ENCODE measurements at places on chromosomes 5 and 9.

- no peak for DNase-seq
Observed at GRCh38 chr5:56818450-56819037, 3.2 kb downstream of the MAP3K1 start.

- no peak for DNase-seq
Observed at GRCh38 chr9:107907715-107908114, 418.1 kb upstream of the KLF4 start.

- no peak for DNase-seq
Observed at GRCh38 chr5:72433522-72433921, 73.7 kb downstream of the ZNF366 start.

DNA sequence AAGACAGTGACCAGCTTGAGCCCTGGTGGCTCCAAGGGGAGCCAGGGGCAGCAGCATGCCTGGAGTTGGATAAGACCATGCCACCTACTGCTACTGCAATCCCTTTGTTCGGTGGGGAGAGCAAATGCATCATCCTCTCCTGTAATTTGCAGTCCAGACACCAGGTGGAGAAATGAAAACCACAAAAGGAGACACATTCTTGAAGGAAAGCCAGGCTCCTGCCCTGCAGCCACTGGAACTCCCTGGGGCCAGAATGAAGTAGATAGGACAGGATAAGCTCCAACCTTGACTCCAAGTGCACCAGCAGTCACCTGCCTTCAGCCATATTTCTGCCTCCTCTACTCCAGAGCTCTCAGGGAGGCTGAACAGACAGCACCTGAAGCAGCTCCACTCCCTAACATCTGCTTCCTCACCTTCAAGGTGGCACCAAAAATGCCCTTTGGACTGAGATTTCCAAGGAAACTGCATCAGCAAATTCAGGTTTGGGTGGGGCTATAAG, 65.1 kb upstream of the IQGAP2 start:
- DNase-seq, result peak; percentile 55

- no peak for DNase-seq
Observed at GRCh38 chr5:143843461-143843860, 31.5 kb downstream of the HMHB1 start.

DNA sequence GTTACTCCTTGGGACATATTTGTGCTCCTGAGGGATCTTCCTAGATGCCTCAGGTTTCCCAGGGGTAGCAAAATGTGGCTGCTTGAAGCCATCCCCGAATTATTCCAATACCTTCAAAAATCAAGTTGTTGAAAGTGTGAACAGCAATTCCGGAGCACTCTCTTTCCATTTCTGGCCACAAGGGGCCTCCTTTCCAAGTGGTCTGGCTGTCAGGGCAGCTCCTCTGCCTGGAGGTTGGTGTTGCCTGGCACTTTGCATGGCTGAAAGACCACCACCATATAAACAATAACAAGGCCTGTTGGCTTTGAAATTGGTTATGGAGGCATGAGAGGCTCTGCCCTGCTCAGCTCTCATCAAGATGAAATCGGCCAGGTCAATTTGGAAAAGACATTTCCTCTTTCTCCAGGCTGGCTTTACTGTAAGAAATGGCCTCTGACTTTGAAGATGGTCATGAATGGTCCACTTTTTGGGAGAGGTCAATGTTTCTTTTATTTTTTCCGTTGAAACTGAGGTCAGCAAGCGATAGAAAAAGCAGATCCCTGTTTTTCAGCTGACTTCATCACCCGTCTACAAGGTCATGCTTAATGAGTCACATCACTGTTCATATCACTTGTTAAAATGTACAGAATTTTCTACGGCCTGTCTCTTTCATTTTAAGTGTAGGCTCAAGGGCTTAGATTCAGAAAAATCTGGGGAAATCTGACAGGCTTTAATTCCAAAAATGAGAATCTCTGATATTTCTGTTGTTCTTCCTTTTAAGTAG, 481.1 kb upstream of the ZNF608 start:
- no peak for DNase-seq

GRCh38 chr5:156850206-156850751, at the start of gene PPP1R2B:
Gene PPP1R2B, plus strand, starts transcription at chr5:156850295. Its CDS starts 268 bp downstream, at chr5:156850563.
- DNase-seq, result no peak

DNA sequence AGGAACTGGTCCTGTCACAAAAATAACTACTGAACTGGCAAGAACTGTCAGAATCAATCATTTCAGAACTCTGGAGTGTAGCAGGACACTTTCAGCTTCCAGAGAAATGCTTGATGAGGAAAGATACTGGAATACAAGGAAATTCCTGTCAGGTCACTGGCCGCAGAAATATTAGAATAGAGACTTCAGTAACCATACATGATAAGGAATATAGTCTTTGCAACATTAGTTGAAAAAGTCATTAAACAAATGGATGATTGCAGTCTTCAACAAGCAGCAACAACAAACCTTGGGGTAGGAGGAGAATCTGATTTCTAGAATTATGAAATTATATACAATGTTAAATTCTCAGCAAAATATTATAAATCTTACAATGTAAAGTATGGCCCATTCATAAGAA, 88.2 kb downstream of the CCDC192 start:
- no peak for DNase-seq

- DNase-seq, result no peak
Observed at GRCh38 chr5:13987843-13988464, 43.5 kb upstream of the DNAH5 start.

DNA sequence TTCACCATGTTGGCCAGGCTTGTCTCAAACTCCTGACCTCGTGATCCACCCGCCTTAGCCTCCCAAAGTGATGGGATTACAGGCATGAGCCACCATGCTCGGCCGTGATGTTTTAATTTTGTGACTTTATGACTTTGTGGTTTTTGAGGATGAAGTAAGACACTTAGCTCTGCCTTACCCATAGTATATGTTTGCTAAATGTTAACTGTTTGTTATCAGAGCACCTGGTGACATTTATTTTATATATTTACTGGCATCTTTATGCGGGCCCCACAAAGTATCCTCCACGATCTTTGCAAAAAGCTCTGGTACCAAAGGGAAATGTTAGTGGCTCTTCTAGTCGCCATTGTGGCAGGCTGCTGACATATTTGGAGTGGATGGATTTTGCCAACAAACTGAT, 6.7 kb downstream of the SLC23A1 start:
- no peak for DNase-seq

- DNase-seq, result no peak
Observed at GRCh38 chr9:121207371-121207940, 5.8 kb upstream of the RAB14 start.

DNA sequence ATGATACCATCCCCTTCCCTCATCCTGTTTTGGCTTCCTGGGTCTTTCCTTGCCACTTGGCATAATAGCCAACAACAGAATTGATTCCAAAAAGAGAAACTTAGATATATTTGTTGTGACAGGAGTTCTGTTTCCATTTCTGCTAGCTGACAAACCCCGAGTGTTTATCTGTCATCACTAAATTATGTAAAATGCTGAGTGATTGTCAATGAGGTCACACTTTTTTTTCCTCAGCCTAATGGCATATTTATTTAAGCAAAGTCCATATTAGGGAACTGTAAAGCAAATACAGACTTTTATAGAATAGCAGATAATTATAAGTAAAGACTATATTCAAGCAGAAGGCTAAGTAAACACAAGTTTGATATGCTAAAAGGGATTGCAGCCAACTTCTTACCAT, 64.0 kb downstream of the RGS7BP start:
- no peak for DNase-seq

GRCh38 chr5:78433972-78434371, 73.6 kb downstream of the SCAMP1 start:
- no peak for DNase-seq

- DNase-seq, result no peak
Observed at GRCh38 chr5:22621084-22621483, 232.1 kb downstream of the CDH12 start.

DNA sequence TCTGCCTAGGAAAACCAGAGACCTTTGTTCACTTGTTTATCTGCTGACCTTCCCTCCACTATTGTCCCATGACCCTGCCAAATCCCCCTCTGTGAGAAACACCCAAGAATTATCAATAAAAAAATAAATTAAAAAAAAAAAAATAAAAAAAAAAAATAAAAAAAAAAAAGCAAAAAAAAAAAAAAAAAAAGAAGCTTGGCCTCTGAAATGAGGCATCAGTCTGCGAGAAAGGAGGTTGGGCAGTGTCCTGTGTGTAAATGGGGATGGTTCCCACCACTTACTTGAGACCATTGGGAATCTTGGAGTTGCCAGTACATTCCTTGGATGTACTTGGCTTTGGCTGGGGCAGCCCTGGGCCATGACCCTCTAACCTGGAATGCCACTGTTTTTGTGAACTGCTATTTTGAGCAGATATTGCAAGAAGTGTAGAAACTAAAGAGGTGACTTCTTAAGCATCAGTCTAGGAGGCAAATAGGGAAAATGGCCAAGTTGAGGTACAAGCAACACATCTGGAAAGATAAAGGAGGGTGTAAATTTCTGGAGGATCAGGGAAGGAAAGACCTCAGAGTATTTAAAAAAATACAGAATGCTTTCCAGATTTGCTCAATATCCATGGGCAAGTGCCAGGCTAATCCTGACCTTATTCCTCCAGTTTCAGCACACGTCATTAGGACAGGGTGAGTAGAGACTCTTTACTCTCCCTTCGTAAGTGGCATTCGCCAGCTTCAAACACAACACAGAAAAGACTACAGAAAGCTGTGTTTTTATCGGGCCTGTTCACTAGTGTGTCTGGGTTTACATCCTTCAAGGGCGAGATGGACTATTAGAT, 58.1 kb downstream of the HSPA4 start:
- no peak for DNase-seq

- no peak for DNase-seq
Observed at GRCh38 chr9:123660691-123661466, 269.0 kb downstream of the DENND1A start.

DNA sequence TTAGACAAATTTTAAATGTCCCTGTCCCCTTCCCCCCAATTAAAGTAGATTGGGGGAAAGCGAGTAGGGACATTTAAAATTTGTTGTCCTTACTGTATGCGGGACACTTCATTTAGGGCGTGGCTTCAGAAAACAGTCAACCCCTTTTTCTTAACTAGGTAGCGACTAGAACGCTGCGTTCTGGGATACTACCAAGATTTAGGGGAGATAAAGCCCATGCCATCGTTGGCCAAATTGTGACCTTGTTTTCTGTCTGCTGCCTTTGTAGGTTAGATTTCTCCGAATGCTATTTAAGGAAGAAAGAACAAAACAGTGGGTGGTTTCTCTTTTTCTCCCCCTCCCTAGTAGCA, 1.2 kb downstream of the CKS2 start:
- no peak for DNase-seq

- DNase-seq, result no peak
Observed at GRCh38 chr5:53927668-53928247, 367.3 kb downstream of the NDUFS4 start.

- no peak for DNase-seq
Observed at GRCh38 chr9:82410306-82410705, 421.7 kb downstream of the SPATA31D1 start.

DNA sequence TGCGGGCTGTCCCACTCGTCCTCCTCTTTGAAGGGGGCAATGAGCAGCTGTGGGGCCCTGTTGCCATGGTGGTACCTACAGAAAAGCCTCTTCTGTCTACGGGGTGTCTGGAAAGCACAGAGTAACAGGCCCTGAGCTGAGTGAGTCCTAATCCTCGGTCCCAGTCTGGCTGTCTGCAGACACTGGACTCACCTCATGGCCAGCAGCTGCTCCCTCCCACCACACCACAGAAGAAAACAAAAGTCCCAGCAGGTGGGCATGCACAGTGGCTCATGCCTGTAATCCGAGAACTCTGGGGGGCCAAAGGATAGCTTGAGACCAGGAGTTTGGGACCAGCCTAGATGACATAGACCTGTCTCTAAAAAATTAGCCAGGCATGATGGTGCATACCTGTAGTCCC, 19.9 kb downstream of the P4HA2 start:
- no peak for DNase-seq

DNA sequence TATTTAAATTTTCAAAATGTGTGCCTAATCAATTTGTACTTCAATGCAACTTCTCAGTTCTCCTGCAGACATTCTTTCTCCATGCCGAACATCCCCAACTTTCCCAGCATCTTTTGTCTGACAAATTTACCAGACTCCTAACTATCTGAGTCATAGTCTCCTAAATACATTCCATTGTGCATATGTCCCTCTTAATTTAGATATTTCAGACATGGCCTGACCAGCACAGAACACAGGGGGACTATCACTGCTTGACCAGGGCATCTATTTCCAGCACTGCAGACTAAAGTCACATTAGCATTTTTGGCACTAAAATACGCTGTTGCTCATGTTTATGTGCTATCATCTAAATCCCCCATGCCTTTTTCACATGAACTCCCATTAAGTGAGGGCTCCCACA, 71.9 kb downstream of the ITGA1 start:
- no peak for DNase-seq

GRCh38 chr5:32261198-32261597, 51.5 kb downstream of the MTMR12 start:
- no peak for DNase-seq

DNA sequence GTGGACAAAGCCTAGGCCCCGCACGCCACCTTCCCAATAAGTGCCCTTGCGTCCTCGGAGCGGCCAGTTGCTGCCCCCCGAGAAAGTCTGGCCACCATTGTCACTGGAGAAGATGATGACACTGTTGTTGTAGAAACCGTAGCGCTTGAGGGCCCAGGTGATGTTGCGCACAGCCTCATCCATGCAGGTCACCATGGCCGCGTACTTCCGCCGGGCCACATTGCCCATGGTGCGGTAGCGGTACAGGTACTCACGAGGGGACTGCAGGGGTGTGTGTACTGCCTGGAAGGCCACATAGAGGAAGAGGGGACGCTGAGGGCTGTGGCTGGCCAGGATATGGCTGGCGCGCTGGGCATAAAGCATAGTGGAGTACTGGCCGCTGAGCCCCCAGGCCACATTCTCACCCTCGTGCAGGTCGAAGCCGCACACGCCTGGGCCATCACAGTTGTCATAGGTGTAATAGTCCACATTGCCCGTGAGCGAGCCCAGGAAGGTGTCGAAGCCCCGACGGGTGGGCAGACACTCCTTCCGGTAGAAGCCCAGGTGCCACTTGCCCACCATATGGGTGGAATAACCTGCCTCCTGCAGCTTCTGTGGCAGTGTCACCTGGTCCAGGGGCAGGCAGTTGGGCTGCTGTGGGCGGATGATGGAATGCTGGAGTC, 4.6 kb downstream of the ARSI start:
- no peak for DNase-seq

DNA sequence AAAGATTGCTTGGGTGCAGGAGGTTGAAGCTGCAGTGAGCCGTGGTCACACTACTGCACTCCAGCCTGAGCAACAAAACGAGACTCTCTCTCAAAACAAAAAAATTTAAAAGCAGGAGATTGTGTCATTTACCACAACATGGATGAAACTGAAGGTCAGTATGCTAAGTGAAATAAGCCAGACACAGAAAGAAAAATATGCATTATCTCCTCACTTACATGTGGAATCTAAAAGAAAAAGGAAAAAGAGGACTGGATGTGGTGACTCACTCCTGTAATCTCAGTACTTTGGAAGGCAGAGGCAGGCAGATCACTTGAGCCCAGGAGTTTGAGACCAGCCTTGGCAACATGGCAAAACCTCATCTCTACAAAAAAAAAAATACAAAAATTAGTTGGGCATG, 146.8 kb upstream of the DAPK1 start:
- DNase-seq, result no peak

DNA sequence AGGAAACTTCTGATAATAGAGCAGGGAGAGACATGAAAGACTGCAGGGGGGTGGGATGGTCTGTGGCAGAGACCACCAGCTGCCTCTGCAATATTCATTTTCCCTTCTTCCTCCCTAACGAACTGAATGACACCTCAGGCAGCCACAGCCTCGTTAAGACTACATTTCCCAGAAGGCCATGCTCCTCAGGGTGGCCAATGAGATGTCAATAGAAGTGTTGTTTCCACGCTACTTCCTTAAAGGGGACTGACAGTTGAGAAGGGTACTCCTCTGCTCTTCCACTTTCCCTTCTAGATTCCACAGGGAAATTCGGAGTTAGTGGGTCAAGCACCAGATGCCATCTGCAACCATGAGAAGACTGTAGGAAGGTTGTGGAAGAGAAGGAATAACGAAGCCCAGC, 52.0 kb upstream of the DAPK1 start:
- peak; percentile 37 for DNase-seq
